Transverse colon (tissue), 4 donors: ENCODE measurements at places on chromosomes 7 and 10.
A peak's percentile ranks its signal among the peaks of the same experiment; 100 is the strongest.

- DNase-seq = no peak
These were observed 82.6 kb upstream of the ELMO1 start for GRCh38 chr7:37531225-37531624.

DNA sequence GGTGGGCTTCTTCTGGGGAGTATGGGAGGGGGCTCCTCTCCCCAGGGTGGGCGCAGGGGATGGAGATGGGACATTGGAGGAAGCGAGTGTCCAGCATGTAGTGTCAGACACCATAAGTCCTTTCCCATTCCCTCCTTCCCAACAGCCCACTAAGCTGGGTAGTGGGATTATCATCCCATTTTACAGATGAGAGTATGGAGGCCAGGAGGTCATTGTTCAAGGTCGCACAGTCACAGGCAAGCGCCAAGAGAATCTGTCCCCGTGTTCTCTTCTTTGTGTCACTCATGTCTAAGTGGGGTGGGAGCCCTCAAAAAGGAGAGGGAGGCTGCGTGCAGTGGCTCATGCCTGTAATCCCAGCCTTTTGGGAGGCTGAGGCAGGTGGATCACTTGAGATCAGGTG is 64.8 kb downstream of the CLIP2 start:
- DNase-seq = no peak

DNA sequence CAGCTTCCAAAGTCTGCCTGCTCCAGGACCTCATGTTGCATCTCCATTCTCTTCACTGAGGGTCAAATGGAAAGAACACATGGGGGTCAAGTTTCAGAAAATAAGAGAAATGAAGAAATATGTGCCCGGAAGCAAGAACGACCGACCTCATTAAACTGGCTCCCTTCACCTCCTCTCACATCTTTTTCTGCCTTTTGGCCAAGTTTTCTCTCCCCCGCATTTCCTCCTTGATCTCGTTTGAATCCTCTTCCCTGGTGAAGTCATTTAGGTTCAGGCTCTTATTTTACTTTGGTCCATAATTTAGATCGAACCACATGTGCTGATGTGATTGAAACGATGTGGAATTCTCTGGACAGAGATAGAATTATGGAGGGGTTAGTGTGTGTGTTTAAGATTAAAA is 44.2 kb downstream of the EGFR start:
- DNase-seq = no peak

DNA sequence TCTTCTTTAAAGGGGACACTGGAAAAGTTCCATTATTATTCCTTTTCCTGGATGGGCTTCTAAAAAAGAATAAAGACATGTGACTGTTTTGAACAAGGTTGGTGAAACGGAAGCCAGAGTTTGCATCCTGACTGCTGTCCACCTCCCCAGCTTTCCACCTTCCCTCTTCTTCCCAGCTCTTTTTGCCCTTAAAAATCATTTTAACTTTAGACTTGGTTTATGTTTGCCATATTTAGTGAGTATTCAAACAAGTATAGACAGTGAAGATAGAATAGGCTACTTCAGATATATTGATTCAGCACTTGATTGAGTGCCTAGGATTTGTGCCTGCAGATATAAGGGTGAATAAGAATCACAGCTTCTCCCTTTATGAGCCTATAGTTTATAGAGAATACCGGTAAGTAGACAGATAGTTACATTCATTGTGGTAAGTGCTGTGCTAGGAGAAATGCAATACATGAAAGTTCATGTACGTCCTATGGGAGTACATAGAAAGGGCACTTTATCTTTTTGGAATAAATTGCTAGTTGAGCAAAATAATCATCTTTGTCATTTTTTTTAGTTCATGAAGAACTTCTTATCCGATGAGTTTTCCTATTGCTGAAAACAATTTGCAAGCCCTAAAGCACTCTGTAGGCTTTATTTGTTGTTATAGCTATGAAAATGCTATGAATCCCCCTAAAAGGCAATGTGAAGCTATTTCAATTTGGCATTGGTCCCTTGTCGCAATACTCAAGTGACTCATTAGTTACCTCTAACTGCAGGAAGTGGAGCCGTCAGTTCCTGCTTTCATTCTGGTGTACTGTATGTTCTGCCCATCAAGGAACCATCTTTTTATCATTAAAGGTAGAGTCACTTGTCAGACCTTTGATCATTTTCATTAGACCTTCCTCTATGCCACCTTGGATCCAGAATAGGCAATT is 57.2 kb upstream of the STRIP2 start:
- no peak for DNase-seq

DNA sequence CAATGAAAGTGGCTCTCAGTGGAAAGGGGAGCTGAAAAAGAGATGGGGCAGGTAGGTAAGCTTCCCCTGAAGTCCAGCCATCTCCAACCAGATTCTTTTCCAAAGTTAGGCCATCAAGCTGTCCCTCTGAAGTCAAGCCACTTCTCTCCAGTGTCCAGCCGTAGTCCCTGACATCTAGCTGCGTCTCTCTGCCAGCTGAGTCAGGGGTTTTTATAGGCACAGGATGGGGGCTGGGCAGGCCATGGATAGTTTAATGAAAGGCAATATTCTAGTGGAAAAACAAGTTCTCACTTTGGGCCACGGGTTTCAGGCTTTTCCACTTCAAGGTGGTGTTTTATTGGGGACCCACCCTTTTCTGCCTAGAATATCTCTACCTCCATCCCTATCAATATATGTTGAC is 36.8 kb downstream of the AVL9 start:
- no peak for DNase-seq

GRCh38 chr10:17512341-17513001 is 58.1 kb upstream of the ST8SIA6 start:
- peak; percentile 69 for DNase-seq

DNA sequence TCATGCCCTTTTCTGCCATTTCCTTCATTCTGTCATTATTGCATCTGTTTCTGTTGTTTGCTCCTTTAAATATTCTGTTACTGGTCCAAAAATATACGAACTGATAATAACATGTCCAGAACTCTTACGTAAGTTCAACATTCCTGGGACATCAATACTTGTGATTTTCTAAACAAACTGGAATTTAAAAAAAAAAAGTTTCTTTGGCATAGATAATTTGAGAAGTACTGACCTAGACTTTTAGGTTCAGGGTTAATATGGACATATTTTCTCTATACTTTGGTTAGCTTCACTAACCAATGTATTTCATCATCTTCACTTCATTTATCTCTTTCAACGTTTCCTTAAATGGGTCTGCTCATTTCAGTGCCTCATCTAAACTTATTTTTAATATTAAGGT is 147.3 kb downstream of the JMJD1C start:
- DNase-seq = no peak

DNA sequence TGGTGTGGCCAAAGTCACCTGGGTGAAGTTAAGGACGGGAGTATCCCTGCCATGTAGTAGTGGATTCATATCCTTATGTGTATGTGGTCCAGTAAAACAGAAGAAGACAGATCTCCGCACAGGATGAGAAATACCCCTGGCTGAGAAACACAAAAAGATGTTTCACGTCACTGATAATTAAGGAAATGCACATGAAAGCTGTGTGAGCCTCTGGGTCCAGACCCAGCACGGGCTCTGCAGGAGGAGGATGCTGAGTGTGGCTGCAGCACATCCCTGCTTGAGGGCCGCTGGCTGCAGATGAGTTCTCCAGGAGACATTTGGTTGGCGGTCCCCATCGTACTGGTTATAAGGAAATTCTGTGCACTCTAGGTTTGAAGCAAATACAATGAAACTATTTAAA is 8.2 kb upstream of the SUN1 start:
- no peak for DNase-seq

GRCh38 chr10:50585921-50586739 is 37.6 kb downstream of the SGMS1 start:
- no peak for DNase-seq

DNA sequence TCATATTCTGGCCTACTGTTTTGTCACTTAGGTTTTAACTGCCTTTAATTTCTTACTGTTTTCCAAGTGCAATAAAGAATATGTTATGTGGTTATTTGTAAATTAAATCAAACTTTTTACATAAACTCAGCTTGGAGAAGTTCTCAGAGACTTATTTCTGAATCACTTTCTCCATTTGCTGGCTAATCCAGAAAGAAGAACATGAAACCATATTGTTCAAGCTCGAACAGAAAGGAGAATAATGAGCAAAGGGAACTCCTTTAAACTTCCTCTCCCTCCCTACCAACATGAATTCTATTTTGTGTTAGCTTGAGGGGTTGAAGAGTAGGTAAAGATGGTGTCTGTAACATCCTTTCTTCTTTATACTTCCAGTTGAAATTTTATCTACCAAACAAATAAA is 52.3 kb downstream of the SHTN1 start:
- DNase-seq = no peak

DNA sequence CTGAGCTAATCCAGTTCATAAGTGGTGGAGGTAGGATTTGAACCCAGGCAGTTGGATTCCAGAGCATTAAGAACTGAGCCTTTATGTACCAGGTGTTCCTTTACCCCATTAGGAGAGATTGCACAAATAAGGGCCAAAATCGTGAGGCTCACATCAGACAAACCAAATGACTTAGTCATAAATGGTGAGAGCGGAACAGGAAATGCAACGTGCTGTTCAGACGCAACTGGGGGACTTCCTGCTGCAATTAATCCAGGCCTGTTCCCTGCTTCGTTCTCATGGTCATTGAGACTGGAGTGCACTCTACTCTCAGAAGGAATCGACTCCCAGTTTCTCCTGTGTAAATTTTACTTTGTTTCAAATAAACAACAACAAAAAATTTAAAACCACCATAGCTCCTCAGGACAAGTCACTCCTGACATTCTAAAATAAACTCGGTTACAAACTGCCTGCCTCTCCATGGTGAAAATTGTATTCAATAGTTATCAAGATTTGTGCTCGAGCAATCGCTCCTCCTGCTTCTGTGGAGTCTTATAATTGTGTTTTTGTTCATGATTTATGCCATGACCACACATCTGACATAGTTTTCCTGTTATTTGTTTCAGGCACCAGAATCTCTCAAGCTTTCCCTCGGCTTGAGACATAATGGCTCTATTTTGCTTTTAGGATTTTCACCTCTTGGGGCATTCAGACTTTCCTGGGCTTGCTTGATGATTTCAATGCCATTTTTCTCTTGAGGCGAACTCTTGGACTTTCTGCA is 115.3 kb upstream of the BMPER start:
- no peak for DNase-seq

GRCh38 chr7:102260856-102261255 is 25.8 kb upstream of the SH2B2 start:
- DNase-seq = no peak

GRCh38 chr7:135334830-135335543 is 101.3 kb downstream of the STRA8 start:
- no peak for DNase-seq

DNA sequence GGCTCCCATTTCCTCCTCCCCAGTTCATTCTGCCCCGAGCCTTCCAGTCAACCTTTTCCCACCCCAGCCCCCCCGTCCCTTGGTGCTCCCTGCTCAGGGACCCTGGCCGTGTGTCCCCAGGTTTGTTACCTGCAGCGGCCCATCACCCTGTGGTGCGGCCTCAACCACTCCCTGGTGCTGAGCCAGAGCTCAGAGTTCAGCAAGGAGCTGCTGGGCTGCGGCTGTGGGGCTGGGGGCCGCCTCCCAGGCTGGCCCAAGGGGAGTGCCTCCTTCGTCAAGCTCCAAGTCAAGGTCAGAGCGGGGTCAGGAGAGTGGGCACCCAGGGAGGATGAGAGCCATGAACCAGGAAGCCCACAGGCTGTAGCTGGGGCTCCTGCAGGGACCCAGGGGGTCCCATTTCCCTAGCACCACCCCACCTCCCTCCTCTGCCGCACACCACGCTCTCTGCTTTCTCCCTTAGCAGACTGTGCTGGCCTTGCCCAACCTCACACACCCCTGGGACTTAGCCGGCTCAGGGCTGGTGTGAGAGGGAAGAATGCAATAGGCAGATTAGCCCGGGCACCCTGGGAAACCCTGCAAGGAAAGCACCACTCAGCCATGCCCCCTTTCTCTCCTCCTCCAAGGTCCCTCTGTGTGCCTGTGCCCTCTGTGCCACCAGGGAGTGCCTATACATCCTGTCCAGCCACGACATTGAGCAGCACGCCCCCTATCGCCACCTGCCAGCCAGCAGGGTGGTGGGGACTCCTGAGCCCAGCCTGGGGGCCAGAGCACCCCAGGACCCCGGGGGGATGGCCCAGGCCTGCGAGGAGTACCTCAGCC is 2.0 kb upstream of the PCOLCE start:
- DNase-seq = no peak

DNA sequence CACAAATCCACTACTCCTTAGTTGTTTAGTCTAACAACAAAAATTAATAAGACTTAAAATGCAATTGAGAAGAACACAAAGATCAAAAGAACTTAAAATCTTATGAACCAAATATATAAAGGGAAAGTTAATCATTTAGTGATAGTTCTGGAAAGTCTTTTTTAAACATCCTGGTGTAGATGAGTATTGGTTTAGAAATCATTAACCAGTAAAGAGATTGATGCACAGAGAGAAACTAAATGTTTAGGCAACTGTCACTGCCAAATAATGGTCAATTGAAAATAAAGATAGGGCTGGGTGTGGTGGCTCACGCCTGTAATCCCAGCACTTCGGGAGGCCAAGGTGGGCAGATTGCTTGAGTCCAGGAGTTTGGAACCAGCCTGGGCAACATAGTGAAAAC is 44.9 kb downstream of the SP8 start:
- DNase-seq = no peak

DNA sequence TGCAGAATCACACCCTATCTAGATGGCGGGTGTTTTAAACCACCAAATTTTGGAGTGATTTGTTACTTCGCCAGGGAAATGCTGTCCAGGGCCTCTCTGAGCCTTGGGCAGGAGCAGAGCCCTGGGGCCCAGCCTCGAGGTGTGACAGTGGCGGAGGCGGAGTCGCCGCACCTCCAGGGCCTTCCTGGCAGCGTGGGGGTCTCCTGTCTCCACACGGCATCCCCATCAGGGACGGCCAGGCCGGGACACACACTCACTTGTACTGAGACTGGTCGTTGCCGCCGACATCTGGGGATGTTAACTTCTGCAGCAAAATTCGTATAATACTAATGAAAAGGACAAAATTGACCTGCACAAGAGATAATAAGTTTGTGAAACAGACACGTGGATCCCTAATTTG is 110.7 kb downstream of the VIPR2 start:
- DNase-seq = peak; percentile 5

GRCh38 chr7:108104324-108104723 is 25.8 kb downstream of the LAMB4 start:
- no peak for DNase-seq

- DNase-seq = no peak
These were observed 32.0 kb downstream of the JAKMIP3 start for GRCh38 chr10:132097609-132098377.
